ENCODE measurements at places on chromosomes 1 and 21.

GRCh38 chr1:181483285-181484195 lies at the start of gene CACNA1E:
CACNA1E (plus strand) TSS chr1:181483517; CDS start chr1:181483745, 228 bp downstream.
- no peak for DNase-seq

GRCh38 chr1:244919320-244920282 lies 55.3 kb upstream of the HNRNPU start:
- no peak for DNase-seq

DNA sequence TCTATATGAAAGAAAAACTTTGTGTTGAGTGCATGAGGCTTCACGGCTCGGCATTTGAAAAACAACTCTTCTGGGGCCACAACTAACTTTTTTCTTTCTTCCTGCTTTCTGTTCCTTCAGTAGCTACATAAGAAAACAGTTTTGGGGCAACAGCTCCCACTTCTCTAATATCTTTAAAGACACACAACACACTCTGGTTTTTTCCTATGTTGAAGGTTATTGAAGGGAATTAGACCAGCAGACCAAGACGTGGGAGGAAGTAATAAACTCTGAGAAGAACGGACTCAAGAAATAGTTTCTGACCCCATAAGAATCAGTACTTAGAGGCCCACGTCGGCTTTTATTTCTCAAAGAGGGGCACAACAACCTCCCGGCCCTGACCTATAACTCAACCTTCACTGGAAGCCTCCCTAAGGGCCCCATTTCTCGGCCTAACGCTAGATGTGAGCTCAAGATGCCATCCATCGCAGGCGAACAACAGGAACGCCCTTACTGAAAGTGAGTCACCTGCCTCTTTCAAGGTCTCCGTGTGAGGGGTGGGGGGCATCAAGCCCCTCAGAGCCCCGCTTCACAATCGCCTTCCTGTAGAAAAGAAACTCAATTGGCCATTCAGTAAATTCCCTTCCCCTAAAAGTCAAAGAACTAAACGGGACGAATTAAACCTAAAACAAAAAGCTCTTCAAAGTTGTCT lies 844 bp downstream of the ZMYM6 start:
- DNase-seq: peak; percentile 20

DNA sequence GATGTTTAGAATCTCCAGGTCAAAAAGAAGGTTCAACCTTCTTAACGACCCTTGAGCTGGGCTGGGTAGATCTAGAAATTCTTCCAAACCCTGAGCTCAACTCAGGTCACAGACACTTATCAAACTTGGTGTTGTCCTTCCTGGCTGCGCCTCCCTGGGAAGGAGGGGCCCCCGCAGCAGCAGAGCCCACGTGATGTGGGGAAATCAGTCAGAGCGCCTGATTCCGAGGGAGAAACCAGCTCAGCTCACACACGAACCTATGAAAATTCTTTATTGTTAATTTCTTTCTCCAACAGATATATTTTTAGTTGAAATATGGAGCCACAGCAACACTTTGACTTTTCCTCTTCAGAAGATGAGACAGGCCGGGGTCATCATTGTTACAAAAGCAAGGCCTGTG lies 24.3 kb upstream of the CLSTN1 start:
- DNase-seq: no peak

GRCh38 chr1:109668123-109668775 lies 392 bp downstream of the GSTM2 start:
- DNase-seq: no peak

GRCh38 chr1:118101999-118102398 lies 83.0 kb downstream of the SPAG17 start:
- no peak for DNase-seq

GRCh38 chr1:235018161-235018560 lies 110.5 kb downstream of the TOMM20 start:
- peak; percentile 96 for DNase-seq

DNA sequence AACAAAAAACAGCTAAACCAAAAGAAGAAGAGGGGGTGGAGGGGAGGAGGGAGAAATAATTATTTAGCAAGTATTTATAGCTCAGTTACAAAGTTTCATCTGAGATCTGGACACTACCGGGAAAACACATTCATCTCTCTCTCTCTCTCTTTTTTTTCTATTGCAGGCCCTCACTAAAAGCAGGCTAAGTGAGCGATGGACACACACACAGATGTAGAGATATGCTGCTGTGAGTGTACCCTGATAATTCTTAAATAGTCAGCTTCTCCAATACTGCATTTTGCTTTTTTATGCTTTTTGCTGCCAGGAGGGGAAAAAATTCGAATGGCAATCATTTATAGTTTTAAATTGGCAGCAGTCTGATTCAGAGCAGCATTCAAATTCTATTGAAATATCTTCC lies 65.0 kb downstream of the LPAR3 start:
- DNase-seq: no peak

DNA sequence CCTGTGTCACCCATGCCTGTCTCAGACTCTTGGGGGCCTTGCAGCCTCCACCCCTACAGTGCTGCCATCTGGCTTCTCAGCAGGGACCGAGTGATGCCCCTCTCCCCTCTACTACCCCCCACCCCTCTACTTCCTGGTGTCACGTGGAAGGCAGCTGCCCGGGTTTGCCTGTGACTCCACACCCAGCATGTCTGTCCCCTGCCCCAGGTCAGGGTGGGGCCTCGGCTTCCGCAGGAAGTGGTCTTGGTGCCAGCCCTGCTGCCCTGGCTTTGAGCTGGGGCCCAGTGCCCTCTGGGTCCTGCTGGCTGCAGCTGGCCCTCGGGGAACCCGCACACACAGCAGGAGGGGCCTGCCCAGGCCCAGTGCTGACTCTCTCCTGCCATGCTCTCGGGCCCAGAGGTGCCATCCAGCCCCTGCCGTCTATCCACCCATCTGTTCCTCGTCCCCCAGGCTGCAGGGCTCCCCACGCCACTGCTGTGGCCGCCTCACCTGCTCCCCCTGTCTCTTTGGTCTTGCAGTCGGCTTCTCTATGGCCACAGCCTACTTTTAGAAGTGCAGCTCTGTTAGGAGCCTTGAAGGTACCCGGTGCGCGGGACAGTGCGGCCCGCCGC lies 24.0 kb downstream of the PLCH2 start:
- DNase-seq: no peak

GRCh38 chr1:181021811-181022434 lies 747 bp downstream of the STX6 start:
- peak; percentile 63 for DNase-seq

- no peak for DNase-seq
These were observed 163.2 kb upstream of the PALMD start for GRCh38 chr1:99482750-99483149.

GRCh38 chr1:165772739-165773138 lies 4.1 kb upstream of the TMCO1 start:
- DNase-seq: no peak

GRCh38 chr1:112457955-112458354 lies 50.8 kb upstream of the WNT2B start:
- peak; percentile 37 for DNase-seq

DNA sequence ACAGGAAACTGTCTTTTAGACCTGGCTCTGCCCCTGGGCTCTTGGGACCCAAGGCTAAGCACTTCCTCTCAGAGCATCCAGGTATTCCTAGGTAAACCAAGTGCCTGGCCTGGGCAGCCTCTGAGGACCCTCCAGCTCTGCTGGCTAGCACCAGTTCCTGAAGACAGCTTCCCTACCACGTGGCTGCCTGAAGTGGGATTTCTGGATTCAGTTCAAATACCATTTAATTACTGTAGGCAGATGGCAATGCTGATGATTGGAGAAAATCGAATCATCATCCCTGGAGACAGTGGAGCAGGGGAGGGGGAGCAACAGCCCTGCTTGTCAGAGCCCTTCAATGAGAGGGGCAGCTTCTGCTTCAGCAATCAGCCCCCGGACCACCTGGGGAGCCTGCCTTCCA lies 11.9 kb downstream of the KIF21B start:
- no peak for DNase-seq

DNA sequence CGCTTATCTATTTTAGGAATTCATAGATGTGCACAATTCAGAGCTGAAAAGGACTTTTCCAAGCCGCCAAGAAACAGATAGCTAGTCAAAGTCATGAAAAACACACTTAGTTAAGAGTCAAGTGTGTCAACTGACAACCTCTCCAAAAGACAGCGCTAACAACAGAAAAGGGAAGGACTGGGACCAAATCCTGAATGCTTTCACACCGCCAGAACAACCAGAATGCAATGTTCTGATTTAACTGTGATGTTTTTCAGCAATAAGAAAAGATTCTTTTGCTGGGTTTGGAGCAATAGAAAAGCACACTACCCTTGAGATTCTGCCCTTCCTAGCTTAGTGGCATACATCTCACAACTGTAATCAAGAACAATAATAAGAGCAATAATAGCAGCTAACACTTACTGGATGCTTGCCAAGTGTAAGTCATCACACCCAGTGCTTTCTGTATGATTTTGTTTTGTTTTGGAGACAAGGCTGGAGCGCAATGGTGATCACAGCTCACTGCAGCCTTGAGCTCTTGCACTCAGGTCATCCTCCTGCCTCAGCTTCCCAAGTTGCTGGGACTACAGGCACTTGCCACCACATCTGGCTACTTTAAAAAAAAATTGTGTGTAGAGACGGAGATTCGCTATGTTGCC lies 33.9 kb upstream of the SDC3 start:
- DNase-seq: no peak

DNA sequence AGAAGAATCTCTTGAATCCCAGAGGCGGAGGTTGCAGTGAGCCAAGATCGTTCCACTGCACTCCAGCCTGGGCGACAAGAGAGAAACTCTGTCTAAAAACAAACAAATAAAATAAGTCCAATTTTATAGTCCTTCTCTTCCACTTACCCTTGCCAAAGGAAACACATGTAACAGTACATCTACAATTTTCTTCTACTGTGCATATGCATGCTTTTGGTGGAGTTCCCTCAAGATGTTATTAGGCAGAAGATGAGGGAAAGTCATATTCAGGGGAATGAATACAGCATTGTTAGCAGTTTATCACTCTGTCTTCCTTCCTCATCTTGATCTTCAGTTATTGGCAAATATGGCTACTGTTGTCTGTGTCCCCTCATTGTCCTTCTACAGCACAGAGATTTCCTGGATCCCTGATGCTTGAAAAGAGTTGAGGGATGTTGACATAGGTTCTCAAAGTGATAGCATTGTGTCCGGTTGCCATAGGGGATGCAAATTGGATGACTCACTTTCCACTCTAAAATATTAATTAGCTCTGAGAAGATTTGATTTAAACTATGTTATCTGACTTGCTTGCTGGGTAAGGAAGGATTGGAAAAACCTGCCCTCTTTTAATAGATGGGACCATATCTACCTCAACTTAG lies 1173.6 kb downstream of the KCNT2 start:
- no peak for DNase-seq

All from stromal cell of bone marrow (primary cell).